Stimulated activated CD4-positive, alpha-beta T cell treated with anti-CD3 and anti-CD28 coated beads, Interleukin-12 subunit alpha, Interleukin-12 subunit beta, amount 100 ng/mL, for 24 hours (primary cell): ENCODE measurements at places on chromosomes 12 and 14.

DNA sequence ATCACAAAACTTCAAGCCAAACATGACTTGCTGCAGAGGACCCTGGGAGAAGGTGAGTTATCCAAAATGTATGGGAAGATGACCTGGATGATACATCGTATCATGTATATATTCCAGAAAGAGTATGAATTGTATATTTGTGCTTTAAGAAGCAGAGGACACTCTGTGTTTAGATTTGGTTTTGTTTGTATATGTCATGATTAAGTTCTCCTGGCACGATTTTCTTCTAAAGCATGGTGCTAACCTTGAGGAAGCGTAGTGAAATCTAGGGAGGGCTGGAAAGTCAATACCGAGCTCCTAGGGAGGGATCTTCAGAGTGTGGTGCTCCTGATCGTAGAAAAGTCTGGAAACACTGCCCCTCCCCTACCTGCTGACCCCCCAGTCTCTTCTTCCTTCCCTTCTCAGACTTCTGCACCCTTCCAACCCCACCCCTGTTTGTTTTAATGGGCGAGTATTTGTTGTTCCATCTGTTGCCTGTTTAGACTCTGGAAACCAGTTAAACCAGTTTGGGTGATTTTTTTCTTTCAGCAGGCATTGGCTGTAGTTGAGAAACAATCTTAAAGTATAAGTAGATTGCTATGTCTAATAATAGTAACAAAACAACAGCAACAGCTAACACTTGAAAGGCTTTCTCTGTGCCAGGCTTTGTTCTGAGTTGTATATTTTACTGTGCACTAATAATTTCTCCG lies 141.6 kb downstream of the KICS2 start:
- DNase-seq, result no peak

- no peak for DNase-seq
Measured at GRCh38 chr12:21666722-21667121, 9.1 kb upstream of the LDHB start.

GRCh38 chr12:133080368-133081158 lies at the start of gene ZNF140:
TSS of gene ZNF140 (plus strand) at chr12:133080923. CDS start at chr12:133081321, 398 bp downstream.
- DNase-seq, result peak; percentile 91

GRCh38 chr12:121198949-121199348 lies 11.0 kb upstream of the P2RX4 start:
- DNase-seq, result no peak

DNA sequence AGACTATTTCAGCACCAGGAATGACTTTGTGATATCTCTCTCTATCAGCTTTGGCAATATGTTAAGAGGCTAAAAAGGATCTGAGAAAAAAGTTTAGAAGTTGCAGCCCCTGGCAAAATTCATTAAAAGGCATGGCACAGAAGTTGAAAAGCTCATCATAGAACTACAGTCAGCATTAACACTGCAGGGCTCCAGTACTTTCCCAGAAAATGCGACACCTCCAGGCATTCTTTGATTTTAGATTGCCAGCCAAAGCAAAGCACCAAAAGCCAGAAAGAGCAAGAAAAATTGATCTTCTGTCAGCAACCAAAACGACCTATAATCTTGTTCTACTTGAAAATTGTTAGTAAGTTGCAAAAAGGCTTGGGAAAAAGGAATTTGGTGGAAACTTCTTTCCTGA lies 713.5 kb downstream of the FSCB start:
- DNase-seq, result no peak

- DNase-seq, result peak; percentile 37
Measured at GRCh38 chr14:22598099-22598895, at the start of gene ABHD4. TSS of gene ABHD4 (plus strand) at chr14:22598300. CDS start at chr14:22598307, 7 bp downstream.

DNA sequence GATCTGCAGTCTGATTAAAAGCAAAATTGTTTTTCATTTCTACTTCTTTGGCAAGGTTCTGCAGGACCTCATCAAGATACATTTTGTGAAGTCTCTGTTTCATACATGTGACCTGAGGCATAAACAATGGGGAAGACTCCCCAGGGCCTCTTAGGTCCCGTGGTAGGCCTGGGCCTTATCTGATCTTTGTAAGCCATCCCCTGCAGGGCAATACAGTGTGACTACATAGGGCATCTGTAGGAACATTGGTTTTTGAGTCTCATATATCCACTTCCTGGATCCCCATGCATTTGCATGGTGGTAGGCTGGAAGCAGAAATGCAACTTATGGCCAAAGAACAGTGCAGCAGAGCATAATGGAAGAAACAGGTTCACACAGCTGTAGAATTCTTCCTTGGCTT lies 6.0 kb downstream of the FAR2 start:
- no peak for DNase-seq
